ENCODE measurements at places on chromosomes 2 and 18.

- DNase-seq, result no peak
Observed at GRCh38 chr2:157411624-157412336, 32.1 kb downstream of the CYTIP start.

- peak; percentile 99 for DNase-seq
Observed at GRCh38 chr2:42959234-42960001, 167.0 kb upstream of the HAAO start.

DNA sequence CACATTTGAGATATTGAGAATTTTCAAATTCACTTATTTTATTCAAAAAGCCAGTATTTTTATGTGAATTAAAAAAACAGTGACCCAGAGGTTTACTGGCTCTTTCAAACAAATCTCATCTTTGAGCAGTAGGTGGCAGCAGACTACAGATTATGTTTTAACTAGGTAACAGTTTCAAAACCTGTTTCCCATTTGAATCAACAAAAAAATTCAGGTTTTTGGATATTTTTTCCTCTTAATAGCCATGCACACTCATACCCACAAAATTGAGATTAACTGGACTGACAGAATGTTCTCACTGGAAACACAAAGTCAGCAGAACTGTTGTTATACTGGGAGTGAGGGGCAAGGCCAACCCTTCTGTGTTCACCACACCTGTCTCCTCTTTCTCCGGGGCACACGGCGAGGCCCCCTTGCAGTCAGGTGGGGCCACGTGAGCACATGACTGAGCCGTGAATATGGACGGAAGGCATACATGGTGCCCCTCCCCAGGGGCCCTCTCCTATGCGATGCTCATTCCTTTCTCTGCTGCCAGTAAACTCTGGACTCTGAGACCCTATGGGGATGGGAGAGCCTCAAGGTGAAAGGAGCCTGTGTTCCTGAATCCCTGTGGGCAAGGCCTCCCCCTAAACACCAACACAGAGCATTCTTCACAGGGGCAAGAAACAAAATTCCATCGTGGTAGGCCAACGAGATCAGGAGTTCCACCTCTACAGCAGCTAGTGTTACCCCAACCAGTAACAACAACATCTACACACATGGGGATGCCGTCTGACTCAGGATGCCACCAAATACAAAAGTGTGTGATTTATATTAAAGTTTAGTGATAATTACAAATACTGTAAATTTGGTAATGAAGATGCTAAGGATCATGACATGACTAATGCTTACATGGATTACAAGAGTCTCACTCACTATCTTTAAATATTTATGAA lies 80.4 kb downstream of the LPIN2 start:
- DNase-seq, result peak; percentile 83

GRCh38 chr2:172181840-172182239 lies 79.1 kb upstream of the DLX2 start:
- DNase-seq, result no peak

- DNase-seq, result peak; percentile 24
Observed at GRCh38 chr2:234218266-234219045, 168.0 kb downstream of the SPP2 start.

- DNase-seq, result no peak
Observed at GRCh38 chr2:120750488-120751210, 15.0 kb downstream of the GLI2 start.

- DNase-seq, result peak; percentile 52
Observed at GRCh38 chr18:48727681-48728080, 188.8 kb downstream of the CTIF start.

GRCh38 chr2:123916531-123916930 lies 108.6 kb upstream of the CNTNAP5 start:
- no peak for DNase-seq

GRCh38 chr18:8162802-8163201 lies 446.4 kb upstream of the RAB12 start:
- peak; percentile 33 for DNase-seq

DNA sequence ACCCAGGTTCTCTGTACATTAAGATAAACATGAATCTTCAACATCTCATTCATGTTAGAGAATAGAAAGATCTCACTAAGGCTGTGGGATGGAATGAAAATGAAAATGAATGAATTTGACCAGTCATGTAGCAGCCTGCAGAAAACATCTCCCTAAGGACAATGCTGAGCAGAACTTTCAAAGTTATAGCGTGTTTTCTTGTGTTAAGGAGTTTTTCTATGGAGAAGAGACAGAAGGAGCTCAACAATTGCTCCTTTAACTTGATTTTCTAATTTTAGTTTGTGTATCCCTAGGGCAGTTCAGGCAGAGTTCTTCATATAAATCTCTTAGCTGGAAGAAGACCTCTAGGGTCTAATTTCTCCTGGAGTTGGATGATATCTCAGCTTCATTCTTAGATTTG lies 45.2 kb upstream of the PDCL3 start:
- peak; percentile 49 for DNase-seq

DNA sequence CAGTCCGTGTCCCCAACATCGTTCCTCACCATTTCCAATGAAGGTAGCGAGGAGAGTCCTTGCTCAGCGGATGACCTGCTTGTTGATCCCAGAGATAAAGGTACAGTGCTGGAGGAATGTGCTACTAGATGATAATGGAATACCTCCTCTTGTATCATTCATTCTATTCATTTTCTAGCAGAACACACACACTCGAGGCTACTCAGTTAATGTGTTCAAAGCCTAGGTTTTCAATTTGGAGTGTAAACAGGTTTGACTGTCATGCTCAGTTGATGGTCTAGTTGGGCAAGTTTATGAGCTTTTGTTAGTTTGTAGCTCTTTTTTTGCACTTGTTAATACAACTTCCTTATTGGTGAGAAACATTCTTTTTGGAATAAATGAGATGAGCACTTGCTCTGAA lies 114.2 kb downstream of the ICA1L start:
- DNase-seq, result no peak

GRCh38 chr2:176038694-176039093 lies 36.6 kb upstream of the LNPK start:
- DNase-seq, result no peak

- no peak for DNase-seq
Observed at GRCh38 chr18:907885-908757, 3.5 kb downstream of the ADCYAP1 start.

DNA sequence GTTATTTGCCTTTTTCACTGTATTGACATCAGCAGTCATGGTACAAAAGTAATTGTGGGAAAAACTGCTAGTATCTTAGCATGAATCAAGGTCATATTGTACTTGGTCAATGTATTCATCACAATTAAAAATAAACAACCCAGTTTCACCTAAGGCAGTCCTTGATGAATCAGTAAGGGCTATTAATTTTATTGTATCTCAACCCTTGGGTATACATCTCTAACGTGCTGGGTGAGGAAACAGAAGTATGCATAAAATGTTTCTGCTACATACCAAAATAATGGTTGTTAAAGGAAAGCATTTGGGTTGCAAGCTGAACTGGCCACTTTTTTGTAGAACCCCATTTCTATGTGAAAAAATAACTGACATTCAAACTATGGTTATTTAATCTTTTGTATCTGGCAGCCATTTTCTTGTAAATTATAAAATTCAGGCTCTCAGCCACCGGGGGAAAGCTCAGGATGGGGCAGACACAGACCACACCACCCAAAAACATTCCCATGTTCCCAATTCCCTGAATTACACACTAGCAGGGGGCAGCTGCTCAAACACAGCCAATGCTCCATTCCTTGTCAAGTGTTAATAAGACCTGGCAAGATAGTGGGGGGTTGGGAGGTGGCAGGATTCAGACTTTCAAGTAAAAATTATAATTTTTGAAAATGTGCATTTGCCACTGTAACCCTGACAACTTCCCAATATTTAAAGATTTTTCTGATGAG lies 49.3 kb downstream of the OLA1 start:
- no peak for DNase-seq

- peak; percentile 25 for DNase-seq
Observed at GRCh38 chr2:58925676-58926081, 684.6 kb upstream of the FANCL start.

- no peak for DNase-seq
Observed at GRCh38 chr2:3633982-3634595, 23.9 kb upstream of the ALLC start.

GRCh38 chr18:74699455-74699854 lies 101.8 kb downstream of the ZNF407 start:
- peak; percentile 15 for DNase-seq

DNA sequence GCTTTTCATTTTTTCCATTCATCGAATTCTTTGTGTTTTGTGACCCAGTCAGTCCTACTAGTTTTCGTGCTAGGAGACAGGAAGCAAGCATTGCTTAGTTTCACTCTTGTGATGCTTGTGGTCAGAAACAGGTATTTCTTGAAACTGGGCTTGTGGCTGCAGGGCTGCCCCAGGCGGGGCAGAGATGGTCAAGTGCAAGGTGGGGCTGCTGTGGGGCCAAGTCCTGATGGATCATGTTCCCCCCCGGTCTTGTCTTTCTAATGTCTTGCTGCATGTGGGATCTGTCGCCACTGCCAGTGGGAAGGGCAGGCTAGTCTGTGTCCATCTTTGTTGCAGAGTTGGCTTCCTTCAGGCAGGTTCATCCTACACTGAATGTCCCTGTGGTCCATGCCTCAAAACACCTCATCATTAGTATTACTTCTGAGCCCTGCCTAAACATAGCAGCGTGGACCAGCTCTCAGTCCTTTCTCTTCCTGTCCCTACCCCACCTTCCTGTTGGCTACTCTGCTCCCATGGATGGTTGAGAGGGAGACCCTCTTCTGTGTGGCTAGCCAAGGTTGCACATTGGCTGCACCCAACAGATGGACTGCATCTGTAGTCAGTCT lies 38.7 kb downstream of the INPP4A start:
- no peak for DNase-seq

GRCh38 chr2:19589791-19590190 lies 231.4 kb upstream of the OSR1 start:
- no peak for DNase-seq

GRCh38 chr2:147644491-147644890 lies 200.3 kb upstream of the ACVR2A start:
- no peak for DNase-seq

GRCh38 chr2:28471214-28471613 lies 24.6 kb upstream of the PLB1 start:
- DNase-seq, result no peak

DNA sequence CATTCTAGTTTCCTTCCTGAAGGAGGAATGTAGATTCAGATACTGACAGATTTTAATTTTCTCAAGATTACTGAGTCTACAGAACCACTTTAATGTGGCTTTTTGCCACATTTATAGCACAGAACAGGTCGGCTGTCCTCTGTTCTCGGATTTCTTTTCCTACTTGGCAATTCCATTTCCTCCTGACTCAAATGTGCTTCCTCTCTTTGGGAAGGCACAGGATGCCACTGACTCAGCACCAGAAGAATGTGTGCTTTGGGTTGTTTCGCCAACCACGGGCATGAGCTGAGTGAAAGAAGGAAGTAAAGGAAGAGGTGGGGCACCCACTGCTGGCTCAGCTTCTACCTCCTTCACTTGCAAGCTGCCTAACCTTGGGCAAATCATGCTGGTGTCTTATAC lies 970.6 kb upstream of the ACVR2A start:
- no peak for DNase-seq

DNA sequence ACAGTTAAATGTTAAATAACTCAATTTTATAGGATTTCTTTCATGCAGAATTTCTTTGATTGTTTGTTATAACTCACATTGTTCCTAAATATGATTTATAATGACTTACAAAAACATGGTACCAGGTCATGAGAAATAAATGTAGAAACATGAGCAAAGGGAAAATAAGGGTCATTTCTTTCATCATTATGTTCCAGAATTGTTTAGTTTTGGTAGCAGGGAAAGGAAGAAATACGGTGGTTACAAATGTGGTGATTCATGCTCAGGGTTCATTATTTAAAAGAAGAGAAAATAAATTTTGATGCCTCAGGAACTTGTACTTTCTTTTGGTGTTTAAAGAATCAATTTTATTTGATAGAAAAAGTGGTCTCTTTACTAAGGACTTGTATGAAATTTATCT lies 4.4 kb downstream of the LYPD6B start:
- no peak for DNase-seq

GRCh38 chr2:77977471-77978063 lies 455.4 kb upstream of the LRRTM4 start:
- DNase-seq, result no peak

DNA sequence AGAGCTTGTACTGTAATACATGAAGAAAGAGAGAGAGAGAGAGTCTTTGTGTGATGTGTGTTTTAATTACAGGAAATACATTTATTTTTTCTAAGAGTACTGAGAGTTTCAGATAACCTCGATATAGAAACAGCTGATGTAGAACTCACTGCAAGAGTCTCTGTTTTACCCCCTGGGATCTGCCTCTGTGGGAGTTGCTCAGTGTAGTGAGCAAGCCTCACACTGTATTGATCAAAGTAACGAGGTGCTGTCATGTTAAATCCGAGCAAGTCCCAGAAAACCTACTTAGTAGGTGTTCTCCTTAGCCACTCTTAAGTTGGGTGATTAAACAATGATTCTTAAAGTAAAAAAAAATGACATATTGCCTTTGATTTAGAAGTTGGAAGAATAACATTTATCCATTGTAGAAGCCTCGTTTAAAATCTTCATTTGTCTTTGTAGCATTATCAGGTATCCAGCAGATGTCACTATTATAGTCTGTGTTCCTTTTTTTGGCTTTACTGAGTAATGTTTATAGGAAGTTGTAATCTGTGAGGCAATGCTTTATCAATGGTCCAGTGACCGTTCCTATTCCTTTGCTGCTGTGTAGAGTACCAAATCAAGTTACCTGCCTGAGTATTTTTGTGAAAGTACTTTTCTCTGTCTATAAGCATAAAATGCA lies 219.0 kb downstream of the MYO3B start:
- peak; percentile 19 for DNase-seq

DNA sequence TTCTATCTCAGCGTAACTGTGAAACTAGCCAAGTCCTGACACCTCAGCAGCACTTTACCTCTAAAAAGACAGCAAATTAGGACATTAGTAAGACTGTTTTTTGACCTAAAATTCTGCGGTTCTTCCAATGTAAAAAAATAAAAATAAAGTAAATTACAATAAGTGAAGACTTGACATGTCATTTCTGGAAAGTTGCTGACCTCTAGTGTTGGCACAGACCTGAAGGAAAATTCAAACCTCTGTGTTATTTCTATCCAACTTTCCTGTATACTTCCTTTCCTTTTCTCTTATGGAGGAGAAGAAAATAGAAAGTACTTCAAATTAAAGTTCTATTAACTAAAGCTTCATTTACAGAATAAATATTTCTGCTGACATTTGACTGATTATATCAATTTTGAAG lies 110.6 kb downstream of the TMEM182 start:
- peak; percentile 47 for DNase-seq

DNA sequence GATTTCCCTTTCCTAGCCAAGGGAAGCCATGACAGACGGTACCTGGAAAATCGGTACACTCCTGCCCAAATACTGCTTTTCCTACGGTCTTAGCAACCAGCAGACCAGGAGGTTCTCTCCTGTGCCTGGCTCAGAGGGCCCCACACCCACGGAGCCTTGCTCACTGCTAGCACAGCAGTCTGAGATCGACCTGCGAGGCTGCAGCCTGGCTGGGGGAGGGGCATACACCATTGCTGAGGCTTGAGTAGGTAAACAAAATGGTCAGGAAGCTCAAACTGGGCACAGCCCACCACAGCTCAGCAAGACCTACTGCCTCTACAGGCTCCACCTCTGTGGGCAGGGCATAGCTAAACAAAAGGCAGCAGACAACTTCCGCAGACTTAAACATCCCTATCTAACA lies 6.8 kb upstream of the CD207 start:
- DNase-seq, result no peak

Measured in muscle of leg (tissue), 16 donors.